ENCODE measurements at places on chromosomes 6 and 20.

GRCh38 chr6:132719736-132720448 is 6.0 kb upstream of the VNN1 start:
- DNase-seq, result no peak

GRCh38 chr6:114271405-114271804 is 71.4 kb downstream of the HS3ST5 start:
- no peak for DNase-seq

DNA sequence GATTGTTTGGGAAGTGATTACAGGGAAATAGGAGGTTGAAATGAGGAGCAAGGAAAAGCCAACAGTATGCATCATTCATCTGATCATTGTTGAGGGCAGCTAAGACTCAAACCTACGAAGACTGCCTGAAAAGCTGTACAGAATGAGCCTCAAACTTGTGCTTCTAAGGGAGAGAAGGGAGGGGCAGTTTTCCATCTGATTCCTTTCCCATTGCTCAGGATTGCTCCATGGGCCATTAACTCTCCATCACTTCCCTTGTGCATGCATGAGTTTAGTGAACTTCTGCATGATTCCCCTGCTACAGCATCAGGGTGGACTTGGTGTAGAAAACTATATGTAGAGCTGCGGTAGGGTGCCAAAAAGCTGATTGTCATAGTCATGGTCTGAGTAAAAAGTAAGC is 742.7 kb upstream of the SLC35B3 start:
- DNase-seq, result no peak

DNA sequence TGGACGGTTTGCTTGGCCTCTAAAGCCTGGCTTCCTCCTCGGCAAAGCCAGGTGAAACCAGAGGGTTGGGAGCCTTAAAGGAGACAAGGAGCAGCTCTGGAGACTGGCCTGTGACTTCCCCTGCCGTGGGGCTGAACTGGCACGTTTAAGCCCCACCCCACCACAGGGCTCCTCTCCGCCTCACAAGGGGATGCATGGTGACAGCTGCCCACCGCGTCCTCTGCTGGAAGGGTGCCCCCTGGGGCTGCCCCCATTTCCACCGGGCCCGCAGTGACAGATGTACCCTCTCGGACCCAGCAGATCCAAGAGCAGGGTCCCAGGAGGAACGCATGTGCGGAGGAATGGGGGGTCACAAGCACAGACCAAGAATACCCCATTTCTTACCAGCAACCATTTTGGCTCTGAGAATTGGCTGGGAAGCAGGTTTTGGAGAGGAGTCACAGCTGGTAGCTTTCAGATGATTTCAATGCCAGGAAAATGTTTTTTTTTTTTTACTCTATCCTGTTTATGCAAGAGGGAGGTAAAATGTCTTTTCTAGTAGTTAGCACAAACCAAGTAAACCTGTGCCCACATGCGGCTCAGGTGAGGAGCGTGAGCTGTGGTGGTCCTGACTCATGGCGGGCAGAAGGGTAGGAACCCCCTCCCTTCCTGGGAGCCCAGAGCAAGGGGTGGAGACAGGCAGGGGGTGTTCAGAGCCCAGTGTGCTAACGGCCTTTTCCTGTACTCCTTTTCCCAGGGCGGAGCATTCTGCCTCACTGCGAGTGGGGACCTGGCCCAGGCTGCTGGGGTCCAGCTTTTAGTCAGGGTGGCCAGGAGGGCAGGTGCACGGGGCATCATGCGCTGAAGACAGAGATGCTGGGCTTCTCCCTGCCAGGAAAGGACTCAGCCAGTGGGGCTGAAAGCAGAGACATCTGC is 33.0 kb downstream of the FRMD1 start:
- DNase-seq, result no peak

GRCh38 chr6:4185419-4185818 is 50.0 kb upstream of the ECI2 start:
- DNase-seq, result no peak

DNA sequence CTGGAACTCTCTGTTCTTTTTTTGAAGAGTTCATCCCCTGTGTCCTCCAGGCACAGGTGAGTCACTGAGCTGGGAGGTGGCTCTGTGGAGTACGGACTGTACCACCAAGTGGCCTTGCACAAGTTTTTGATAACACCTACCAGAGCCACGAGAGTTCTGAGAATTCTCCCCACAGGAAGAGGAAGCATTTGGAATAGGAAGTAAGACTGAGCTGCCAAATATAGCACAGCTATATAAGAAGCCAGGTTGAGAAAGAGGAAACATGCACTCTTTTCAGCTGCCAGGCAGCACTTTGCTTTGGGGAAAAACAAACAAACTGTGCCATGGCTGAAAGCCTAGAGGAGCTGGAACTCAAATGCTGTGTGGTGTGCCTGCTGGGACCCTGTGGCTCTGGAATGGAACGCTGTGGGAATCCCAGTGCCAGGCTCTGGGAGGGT is 70.8 kb upstream of the RIPOR2 start:
- peak; percentile 87 for DNase-seq

DNA sequence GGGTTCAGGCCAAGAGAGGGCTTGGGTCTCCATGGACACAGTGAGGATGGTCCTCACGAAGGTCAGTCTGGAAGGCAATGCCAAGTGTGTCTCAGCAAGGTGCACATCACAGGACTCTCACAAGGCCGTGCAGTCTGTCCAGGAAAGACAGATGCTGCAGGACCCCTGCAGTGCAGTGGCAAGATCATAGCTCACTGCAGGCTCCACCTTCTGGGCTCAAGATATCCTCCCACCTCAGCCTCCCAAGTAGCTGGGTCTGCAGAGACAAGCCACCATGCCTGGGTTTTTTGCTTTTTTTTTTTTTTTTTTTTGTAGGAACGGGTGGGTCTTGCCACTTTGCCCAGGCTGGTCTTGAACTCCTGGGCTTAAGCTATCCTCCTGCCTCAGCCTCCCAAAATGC is 26.4 kb downstream of the ZMYND8 start:
- DNase-seq, result no peak

DNA sequence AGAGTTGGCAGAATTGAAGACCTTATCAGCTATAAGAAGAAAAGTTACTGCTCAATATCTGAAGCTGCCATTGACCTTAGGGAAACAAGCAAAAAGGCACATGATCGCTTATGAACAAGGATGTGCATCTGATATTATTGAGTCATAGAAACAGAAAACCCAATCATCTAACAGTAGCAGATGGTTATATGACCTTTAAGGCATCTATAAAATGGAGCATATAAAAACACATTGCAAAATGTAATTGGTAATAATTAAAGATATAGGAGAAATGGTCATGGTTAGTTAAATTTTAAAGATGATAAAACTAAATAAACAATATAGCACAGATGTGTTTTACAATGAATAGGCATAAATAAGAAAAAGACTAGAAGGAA is 260.1 kb upstream of the TAB2 start:
- no peak for DNase-seq

GRCh38 chr6:38501931-38502330 is 137.8 kb downstream of the BTBD9 start:
- no peak for DNase-seq

- no peak for DNase-seq
Observed at GRCh38 chr6:127761084-127761483, 139.8 kb downstream of the THEMIS start.

DNA sequence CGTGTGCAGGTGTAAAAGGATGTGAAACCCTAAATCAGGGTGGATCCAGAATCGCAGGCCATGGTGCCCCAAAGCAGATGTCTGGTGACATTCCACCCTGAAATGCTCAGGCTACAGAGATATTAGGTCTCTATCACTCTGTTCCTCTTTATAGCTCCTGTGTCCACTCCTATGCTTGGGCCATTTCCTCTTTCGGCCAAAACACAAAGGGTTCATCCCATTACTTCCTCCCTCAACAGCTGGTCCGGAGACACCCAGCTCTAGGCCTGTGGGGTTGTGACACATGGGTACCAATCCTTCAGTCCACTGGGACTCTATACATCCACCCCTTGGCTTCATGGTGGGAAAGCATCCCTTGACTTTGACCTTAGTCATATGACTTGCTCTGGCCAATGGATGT is 1.7 kb upstream of the SIGLEC1 start:
- peak; percentile 70 for DNase-seq

GRCh38 chr6:128757961-128758360 is 125.0 kb upstream of the LAMA2 start:
- DNase-seq, result no peak

GRCh38 chr6:71496018-71496721 is 207.6 kb downstream of the OGFRL1 start:
- DNase-seq, result peak; percentile 13

DNA sequence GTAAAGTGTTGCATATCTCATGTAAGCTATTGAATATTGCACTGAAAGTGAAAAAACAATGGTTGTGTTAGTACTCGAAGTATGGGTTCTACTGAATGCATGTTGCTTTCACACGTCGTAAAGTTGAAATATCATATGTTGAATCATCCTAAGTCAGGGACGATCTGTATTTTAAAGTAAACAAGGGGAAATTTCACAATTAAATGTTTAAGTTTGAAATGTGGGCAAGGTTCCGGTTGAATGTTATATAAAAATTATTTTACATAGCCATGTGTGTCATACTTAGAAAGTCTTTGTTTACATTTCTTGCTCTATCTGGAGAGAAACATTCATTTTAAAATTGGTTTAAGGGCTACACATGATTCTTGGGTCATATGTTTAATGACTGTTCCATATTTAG is 76.8 kb downstream of the AKAP7 start:
- no peak for DNase-seq

DNA sequence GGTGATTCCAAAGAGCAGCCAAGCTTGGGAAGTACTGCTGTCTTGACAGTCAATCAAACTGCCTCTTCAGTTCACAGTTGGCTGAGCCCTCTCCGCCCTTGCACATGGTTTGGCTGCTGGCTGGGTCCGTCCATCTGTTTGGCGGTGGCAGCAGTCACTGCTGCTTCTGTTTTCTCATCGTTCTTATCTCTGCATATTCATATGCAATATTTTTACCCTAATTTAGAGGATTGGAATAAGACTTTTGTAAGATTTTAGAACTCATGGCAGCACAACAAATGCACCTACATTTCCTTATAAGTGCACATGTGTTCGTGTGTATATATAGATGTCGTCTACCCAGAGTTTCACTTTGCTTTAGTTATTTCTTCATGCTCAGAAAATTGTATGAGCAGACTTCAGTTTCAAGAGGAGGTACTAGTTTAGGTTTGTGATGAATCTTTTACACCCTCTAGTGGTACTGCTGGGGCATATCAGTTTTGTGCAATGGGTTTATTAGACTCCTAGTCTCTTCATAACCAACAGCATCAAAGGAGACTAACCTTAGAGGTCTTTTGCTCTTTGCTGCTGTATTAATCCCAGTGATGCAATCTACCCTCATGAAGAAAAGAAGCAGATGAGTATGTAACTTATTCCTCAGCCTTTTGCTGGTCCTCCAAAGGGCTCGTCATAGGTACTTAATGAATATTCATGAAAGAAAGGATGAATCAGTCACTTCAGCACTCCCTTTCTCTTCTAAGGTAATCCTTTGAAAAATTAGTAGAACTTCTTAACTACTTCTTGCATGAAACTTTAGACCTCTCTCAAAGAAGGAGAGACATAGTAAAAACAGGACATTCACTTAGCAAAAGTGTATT is 44.3 kb downstream of the KHDC1L start:
- peak; percentile 68 for DNase-seq

DNA sequence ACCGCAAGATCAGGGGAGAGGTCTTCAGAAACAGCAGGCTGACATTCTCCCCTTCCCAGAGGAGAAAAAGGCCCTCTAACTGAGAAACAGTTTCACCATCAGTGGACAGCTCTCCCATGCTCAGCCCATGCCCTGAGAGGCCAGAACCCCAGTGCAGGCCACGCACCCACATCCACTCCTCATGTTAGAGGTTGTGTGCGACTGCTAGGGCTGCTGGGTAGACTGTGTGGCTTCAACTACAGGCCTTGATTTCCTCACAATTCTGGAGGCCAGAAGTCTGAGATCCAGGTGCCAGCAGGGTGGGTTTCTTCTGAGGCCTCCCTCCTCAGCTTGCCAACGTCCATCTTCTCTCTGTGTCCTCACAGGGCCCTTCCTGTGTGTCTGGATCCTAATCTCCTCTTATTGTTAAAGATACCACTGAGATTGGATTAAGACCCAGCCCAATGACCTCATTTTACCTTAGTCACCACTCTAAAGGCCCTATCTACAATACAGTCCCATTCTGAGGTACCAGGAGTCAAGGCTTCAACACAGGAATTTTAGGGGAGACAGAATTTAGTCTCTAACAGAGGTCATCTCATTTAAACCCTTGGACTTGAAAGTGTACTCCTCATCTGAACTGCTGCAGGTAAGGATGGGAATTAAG is 67.7 kb upstream of the CD93 start:
- no peak for DNase-seq

DNA sequence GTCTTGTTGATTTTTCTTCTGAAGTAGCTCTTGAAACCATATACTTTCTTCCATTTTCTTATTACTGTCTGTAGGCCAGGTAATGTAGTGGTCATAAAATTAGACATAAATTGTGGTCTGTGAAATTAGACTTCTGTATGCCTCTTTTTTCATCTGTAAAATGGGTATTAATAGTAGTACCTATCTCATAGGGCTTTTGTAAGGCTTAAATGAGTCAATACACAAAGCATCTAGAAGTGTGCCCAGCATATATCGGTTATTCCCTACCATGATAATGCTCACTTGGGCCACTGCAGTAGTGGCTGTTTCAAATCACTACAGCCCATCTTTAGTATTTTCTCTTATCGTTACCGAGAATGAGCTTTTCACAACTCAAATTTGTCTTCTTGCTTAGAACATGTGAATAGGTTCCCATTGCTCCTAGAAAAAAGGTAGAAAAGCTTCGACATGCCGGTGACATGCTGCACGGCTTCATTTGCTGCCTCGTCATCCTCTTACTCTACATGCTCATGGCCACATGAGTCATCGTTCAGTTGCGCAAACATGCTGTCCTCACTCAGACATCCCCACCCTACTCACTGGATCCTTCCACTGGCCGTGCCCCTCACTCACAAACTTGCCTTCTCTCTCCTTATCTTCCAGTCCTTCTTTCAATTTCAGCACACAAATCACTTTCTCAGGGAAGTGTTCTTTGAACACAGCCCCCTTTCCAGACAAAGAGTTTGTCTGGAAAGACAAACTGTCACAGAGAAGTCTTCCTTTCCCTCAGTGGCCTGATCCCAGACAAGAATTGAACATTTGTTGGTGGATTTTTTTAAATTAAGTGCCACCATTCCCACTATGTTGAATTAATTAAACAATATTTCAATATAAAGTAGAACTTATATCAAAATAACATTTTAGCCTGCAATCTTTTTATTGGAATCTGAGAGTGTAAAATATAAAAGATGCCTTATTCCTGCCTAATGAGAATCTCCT is 32.2 kb upstream of the ERVFRD-1 start:
- DNase-seq, result peak; percentile 92

GRCh38 chr6:30147096-30147495 is 11.2 kb downstream of the TRIM40 start:
- no peak for DNase-seq

- no peak for DNase-seq
Observed at GRCh38 chr20:15396900-15397299, 1059.5 kb upstream of the FLRT3 start.

DNA sequence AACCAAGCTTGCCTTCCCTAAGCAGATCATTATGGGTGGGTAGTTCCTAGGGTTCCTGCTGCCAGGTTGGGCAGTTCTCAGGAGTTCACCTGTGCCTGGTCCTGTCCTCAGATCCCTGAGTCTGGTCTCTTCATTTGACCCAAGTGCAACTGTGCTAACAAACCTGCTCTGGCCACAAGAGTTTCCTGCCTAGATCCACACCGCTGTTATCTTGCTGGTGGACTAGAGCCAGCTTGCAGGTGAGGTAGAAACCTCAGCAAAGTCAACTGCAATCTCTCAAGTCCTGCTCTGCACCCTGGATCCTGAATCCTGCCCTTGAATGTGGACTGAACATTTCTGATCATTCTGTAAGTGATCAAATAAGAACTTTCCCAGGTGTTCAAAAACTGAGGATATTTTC is 191.8 kb upstream of the LRFN2 start:
- no peak for DNase-seq

GRCh38 chr20:1434571-1435336 is 31.9 kb downstream of the NSFL1C start:
- DNase-seq, result peak; percentile 91

Data from inflammatory macrophage treated with lipopolysaccharide for 1 hour (primary cell).